ENCODE measurements at places on chromosomes 1 and 21. TPM values are rescaled to one million over a fixed set of nuclear protein-coding genes. Genes with fewer than 3 reads are reported as not detected.

The NGF gene
- not detected for total RNA-seq

DNA sequence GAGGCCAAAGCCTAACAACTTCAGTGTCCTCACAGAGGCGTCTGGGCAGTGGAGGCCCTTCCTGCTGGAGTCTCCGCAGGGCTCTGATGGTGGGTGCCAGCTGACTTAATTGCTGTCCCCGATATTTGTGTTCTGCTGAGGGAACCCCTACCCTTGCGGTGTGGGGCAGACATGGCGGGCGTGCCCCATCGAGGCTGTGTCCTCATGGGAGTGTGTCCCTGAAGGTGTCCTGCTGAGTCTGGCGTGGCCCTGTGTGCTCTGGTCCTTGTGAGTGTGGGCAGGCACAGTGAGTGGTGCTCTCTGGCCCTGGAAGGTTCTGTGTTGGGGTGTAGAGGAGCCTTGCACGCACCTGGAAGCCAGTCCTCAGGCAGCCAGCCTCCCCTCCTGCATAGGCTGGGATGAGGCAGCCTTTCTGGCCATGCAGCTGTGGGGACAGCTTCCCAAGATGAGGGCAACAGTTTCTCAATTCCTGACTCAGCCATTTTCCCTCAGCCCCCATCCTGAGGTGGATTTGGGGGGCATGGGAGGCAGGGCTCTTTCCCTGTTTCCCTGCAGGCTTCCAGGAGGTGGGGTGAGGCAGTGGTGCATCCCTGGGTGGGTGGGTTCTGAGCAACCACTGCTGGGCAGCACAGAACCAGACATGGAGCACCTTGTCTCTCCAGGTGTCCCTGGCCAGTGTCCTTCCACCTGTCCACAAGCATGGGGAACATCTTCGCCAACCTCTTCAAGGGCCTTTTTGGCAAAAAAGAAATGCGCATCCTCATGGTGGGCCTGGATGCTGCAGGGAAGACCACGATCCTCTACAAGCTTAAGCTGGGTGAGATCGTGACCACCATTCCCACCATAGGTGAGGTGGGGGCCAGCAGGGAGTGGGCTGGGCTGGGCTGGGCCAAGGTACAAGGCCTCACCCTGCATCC lies 6.5 kb downstream of the C1orf35 start:
- H3K27ac ChIP-seq = no peak overlapping the region
- H3K36me3 ChIP-seq = peaks cover 39% of the 10 kb centered on the region
- H3K4me1 ChIP-seq = peaks cover 53% of the 10 kb centered on the region

DNA sequence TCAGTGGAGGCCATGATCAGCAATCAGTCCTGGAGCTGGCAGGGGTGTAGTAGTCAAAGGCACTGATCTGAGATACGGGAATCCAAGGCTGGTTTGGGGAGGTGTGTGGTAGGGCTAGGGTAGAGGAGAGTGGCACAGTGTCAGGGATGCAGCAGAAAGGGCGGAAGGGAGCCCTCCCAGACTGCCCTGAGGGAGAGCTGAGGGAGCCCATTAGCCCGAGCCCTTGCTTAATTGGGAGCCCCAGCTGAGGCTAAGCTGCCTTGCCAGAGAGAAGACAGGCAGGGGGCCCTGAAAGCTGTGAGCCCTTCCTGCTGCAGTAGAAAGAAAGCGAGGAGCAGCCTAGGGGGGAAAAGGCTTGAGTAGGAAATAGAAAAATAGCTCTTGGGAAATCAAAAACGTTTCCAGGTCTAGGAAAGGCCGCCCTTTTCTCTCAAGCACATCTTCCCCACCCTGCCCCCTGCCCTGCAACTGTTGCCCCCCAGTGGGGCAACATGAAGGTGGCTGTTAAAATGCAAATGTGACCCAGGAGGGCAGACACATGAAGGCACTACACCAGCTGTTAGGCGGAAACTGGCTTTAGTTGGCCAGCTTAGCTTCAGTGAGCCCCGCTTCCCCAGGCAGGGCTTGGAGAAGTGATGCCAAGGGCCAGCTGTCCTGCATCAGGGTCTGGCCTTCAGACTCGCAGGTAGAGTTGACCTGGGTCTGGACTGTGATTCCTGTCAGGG lies 106.2 kb downstream of the UCK2 start:
- no peaks in the 10 kb centered on the region for H3K4me1 ChIP-seq
- peaks cover 2% of the 10 kb centered on the region for H3K27me3 ChIP-seq
- no peak overlapping the region for H3K4me3 ChIP-seq
- no peaks in the 10 kb centered on the region for H3K36me3 ChIP-seq
- no peak for DNase-seq
- H3K27ac ChIP-seq = no peak overlapping the region

DNA sequence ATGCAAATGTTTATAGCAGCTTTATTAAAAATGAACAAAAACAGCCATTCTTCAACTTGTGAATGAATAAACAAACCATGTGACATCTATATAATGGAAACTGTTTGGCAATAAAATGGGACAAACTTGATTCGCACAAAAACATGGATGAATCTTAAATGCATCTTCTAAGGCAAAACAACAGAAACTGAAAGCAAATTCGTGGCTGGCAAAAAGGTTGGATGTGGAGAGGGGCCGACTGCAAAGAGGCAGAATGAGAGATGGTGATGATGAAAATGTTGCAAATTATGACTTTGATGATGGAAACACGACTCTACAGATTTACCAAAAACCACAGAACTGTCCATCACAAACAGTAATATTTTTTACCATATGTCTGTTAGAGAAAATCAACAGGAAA lies 327.0 kb upstream of the NR5A2 start:
- H3K4me1 ChIP-seq = no peaks in the 10 kb centered on the region
- no peak overlapping the region for H3K4me3 ChIP-seq
- H3K27ac ChIP-seq = no peak overlapping the region
- H3K36me3 ChIP-seq = no peaks in the 10 kb centered on the region

The TMEM200B gene
- not detected for total RNA-seq

DNA sequence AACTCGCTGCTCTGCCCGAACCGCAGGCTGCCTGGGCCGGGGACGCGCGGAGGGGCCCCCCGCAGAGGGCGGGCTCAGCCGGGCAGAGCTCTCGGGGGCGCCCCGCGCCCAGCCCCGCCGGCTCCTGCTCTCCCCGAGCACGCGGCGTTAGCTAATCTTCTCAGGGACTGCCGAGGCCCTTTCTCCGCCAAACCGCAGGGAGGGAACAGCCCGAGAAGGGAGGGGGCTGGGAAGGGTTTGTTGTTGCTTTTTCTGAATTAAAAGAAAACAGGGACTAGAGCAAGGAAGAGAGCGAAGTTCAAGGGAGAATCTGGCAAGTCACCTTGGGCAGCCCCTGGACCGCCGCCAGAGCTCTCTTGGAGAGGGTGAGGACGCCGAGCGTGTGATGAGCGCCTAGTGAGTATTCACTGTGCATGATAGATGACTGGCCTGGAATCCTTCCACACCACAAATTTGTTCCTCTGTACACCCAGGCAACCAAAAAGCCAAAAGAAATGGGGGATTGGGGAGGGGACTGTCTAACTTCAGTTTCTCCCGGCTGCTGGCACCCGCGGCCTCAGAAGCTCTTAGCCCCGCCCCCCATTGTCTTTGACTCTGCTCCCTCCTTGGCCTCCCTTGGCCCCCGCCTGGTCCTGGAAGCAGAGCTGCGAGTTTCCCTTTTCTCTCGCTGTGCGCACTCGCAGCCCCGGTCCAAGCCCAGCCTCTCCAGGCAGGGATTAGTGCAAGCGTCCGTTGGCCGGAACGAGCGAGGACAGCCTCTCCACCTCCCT lies 19.7 kb upstream of the LMX1A start:
- peak; percentile 54 for DNase-seq
- H3K4me3 ChIP-seq = no peak overlapping the region
- peaks cover 17% of the 10 kb centered on the region for H3K27me3 ChIP-seq
- H3K27ac ChIP-seq = no peak overlapping the region

The MECR gene
- total RNA-seq = 8.0 TPM

GRCh38 chr1:214548988-214549387 lies 2.4 kb downstream of the PTPN14 start:
- H3K36me3 ChIP-seq = no peaks in the 10 kb centered on the region
- H3K27me3 ChIP-seq = peaks cover 8% of the 10 kb centered on the region
- no peak overlapping the region for H3K4me3 ChIP-seq
- no peak for DNase-seq

DNA sequence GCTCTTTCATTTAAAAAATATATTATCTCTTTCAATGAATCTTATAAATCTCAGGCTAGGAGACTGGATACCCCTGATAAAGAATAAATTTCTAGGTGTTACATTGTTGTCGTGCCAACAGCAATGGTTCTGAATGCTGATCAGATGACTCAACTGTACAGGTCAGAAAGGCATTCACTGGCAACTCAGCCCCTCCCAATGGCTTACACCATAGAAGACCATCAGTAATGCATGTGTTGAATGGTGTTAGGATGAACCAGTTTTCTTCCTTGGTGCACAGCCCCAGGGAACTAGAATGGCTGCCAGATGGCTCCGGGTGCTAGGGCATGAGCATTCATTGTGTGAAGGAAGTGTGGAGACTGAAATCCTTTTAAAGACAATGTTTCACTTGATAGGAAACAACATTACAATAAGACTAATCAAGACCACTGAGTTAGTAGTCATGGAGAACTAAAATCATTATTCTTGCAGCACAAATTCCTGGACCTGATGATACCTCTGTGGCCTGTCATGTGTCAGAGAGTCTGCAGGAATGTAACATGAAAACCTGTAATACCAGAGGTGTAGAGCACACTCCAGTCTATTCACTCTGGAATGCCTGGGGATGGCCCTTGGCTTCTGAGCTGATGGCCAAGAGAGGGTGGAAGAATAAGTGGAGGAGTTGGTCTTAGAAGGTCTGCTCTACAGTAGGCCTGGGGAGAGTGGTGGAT lies 187.7 kb upstream of the LMO4 start:
- H3K27ac ChIP-seq = no peak overlapping the region
- H3K4me1 ChIP-seq = no peaks in the 10 kb centered on the region
- DNase-seq = no peak

GRCh38 chr1:61287734-61288133 lies 205.4 kb downstream of the NFIA start:
- H3K27me3 ChIP-seq = no peaks in the 10 kb centered on the region
- no peaks in the 10 kb centered on the region for H3K36me3 ChIP-seq
- DNase-seq = no peak
- no peaks in the 10 kb centered on the region for H3K4me1 ChIP-seq
- H3K4me3 ChIP-seq = no peak overlapping the region

- no peak overlapping the region for H3K4me3 ChIP-seq
- peaks cover 33% of the 10 kb centered on the region for H3K27me3 ChIP-seq
- H3K36me3 ChIP-seq = no peaks in the 10 kb centered on the region
- no peak overlapping the region for H3K27ac ChIP-seq
- H3K4me1 ChIP-seq = no peaks in the 10 kb centered on the region
Observed at GRCh38 chr1:217133958-217134856, 411.0 kb upstream of the ESRRG start.

The PCP4 gene
- not detected for total RNA-seq

DNA sequence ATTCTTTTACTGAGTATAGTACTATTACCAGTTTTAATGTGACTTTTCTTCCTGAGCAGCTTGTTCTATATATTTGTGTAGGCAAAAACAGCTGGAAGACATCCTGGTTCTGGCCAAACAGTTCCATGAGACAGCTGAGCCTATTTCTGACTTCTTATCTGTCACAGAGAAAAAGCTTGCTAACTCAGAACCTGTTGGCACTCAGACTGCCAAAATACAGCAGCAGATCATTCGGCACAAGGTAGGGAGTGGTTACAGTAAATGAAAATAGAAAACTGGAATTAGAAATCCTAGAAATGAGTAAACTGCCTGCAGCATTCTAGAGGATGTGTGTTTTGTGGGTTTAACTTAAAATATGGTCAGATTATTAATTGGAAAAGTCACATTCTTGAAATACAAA lies 64.1 kb upstream of the BMP8A start:
- H3K36me3 ChIP-seq = peaks cover 92% of the 10 kb centered on the region
- H3K27me3 ChIP-seq = no peaks in the 10 kb centered on the region
- no peaks in the 10 kb centered on the region for H3K4me1 ChIP-seq
- no peak overlapping the region for H3K27ac ChIP-seq
- no peak overlapping the region for H3K4me3 ChIP-seq

The RGS2 gene
- 154 TPM for total RNA-seq

The ZNF695 gene
- total RNA-seq = 0.10 TPM

- no peak for DNase-seq
- no peaks in the 10 kb centered on the region for H3K36me3 ChIP-seq
- no peaks in the 10 kb centered on the region for H3K4me1 ChIP-seq
- no peak overlapping the region for H3K4me3 ChIP-seq
- no peaks in the 10 kb centered on the region for H3K27me3 ChIP-seq
Observed at GRCh38 chr1:188889166-188889565, 1588.5 kb downstream of the BRINP3 start.

The A3GALT2 gene
- not detected for total RNA-seq

- H3K27me3 ChIP-seq = no peaks in the 10 kb centered on the region
- DNase-seq = no peak
- no peak overlapping the region for H3K27ac ChIP-seq
- H3K4me3 ChIP-seq = no peak overlapping the region
- no peaks in the 10 kb centered on the region for H3K36me3 ChIP-seq
Observed at GRCh38 chr1:221078260-221078965, 199.2 kb downstream of the HLX start.

GRCh38 chr1:97368296-97368695 lies 552.5 kb downstream of the DPYD start:
- no peaks in the 10 kb centered on the region for H3K36me3 ChIP-seq
- no peaks in the 10 kb centered on the region for H3K4me1 ChIP-seq
- no peak overlapping the region for H3K27ac ChIP-seq
- no peaks in the 10 kb centered on the region for H3K27me3 ChIP-seq
- DNase-seq = no peak

The ARTN gene
- 1.4 TPM for total RNA-seq

GRCh38 chr1:216346526-216346925 lies 76.7 kb downstream of the USH2A start:
- no peak overlapping the region for H3K4me3 ChIP-seq
- H3K27me3 ChIP-seq = no peaks in the 10 kb centered on the region
- no peak overlapping the region for H3K27ac ChIP-seq
- no peaks in the 10 kb centered on the region for H3K4me1 ChIP-seq
- H3K36me3 ChIP-seq = no peaks in the 10 kb centered on the region
- no peak for DNase-seq

The FAM131C gene
- total RNA-seq = not detected

DNA sequence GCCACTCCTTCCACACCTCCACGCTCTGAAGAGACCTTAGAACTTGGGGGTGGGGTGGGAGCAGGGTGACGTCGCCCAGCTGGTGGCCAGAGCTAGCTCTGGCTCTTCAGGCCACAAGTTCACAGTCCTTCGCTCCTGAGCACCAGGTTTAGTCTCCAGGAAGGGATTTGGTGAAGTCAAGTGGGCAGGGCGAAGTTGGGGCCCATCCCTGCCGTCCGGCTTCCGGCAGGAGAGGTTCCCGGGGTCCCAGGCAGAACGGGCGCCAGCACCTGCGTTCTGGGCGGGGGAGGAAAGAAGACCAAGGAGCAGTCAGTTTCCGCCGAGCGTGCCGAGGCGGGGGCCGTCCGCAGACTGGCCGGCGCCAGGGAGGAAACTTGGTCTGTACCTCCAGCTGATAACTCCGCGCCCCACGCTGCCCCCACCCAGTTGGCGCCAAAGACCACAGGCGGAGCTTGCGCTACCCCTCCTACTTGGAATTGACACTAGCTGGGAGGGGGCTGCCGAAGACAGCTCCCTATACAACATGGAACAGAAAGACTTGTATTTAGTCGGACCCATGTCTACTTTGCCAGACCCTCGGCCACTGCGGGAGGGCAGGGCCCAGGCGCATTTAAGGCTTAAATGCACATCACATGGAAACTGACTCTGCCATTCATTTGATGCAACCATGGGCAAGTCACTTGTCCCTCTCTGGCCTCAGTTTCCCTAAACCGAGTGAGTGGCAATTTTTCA lies 995 bp downstream of the ID3 start:
- H3K4me3 ChIP-seq = peak overlapping the region; percentile 79
- peaks cover 11% of the 10 kb centered on the region for H3K27me3 ChIP-seq
- H3K27ac ChIP-seq = peak overlapping the region; percentile 63

GRCh38 chr21:29293495-29293894 lies 5.2 kb upstream of the BACH1 start:
- H3K4me1 ChIP-seq = peaks cover 7% of the 10 kb centered on the region
- H3K36me3 ChIP-seq = no peaks in the 10 kb centered on the region
- DNase-seq = no peak
- no peaks in the 10 kb centered on the region for H3K27me3 ChIP-seq
- H3K27ac ChIP-seq = peak overlapping the region; percentile 34
- no peak overlapping the region for H3K4me3 ChIP-seq

All from natural killer cell (primary cell).